ENCODE measurements at places on chromosomes 7 and 10.

GRCh38 chr10:92550924-92551323, 23.0 kb downstream of the IDE start:
- no peak for DNase-seq

DNA sequence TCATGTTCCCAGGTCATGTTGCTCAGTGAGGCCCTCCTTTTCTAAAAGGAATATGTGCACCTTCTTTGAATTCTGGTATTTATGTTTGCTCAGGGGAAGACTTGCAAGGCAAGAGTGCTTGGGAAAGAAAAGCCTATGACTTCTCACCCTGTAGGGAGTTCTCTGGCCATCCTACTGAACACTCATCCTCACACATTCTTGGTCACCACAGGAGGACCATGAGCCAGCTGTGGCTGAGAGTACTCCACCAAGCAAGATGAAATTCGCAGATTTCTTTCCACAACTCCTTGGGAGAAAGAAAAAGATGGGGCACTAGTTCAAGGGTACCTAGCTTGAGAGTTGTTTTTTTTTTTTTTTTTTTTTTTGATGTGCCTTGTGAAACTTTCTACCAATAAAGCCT, 179.6 kb downstream of the FZD1 start:
- no peak for DNase-seq

DNA sequence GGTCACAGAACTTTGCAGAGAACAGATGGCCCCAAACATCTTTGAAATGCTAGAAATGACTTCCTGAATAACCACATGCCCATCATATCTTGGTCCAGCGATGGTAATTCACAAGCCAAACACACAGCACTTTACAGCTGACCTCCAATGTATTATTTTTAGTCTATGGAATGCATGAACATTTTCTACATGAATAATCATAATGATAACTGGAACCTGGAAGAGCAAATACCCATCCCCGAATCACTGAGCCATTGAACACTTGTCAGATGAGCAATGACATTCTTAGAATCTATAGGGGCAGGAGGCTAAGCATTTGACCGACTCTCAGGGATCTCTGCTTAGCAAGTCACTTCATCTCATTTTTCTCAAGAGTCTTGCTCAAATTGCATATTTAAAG, 167.3 kb downstream of the CREB5 start:
- DNase-seq: no peak

DNA sequence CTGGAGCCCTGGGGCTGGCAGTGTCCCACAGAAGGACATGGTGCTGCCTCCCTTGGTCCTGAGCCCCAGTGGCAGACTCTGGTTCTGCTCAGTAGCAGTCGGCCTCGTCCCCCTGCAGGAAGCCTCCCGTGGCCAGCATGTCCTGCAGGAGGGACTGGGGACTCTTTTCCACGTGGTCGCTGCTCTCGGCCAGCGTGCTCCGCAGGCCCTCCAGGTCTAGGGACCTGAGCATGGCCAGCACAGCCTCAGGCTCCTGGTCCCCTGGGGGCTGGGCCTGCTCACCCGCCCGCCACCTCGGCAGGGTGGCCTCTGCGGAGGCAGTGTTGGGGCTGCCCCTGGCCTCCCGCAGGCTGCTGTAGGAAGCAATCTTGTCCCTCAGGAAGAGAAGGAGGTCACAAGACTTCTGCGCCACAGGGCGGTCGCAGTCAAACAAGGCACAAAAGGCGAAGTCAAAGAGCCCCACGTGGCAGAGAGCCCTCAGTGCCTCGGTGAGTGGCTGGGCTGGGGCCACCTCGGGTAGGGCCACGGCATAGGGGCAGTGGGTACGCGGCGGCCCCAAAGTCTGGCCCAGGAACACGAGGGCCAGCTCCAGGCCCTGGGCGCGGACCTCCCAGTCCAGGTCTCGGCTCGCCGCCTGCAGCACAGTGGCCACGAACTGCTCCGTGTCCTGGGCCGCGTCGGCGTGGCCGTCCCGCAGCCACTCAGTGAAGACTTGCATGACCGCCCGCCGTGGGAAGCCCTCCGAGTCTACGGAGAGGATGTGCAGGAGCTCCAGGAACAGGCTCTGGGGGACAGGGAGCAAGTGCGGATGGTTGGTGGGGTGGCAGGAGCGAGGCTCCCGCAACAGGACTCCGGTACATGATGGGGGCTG, 17.1 kb downstream of the BRAT1 start:
- peak; percentile 93 for DNase-seq

DNA sequence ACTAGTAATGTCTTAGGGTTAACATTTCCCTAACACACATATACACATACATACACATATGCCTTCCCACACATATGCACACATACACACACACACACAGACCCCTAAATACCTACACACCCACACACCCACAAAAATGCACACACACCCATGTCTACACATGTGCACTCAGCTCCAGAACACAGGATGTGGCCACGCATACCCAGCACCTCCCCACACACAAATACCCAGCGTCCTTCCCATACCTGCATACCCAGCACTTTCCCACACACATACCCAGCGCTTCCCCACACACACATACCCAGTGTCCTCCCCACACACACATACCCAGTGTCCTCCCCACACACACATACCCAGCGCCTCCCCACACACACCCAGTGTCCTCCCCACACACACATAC, 534.9 kb downstream of the DNAJB6 start:
- DNase-seq: no peak
